Activated T-helper 1 cell treated with anti-CD3 and anti-CD28 coated beads, Interleukin-12 subunit alpha, Interleukin-12 subunit beta, Interleukin-2, Interleukin-4 antibody, amounts not matched to agents 30 ng/mL and 10 ng/mL and 1 ng/mL, durations not matched to agents 14 hours and 24 hours and 36 hours (primary cell): ENCODE measurements at places on chromosomes 3 and 15.

- peaks cover 17% of the 10 kb centered on the region for H3K4me1 ChIP-seq
- DNase-seq: no peak
- H3K27ac ChIP-seq: no peak overlapping the region
- no peak overlapping the region for H3K4me3 ChIP-seq
Observed at GRCh38 chr15:78434134-78434533, 3.9 kb upstream of the IREB2 start.

GRCh38 chr3:82132210-82133069, 371.0 kb upstream of the GBE1 start:
- peaks cover 3% of the 10 kb centered on the region for H3K27me3 ChIP-seq
- no peaks in the 10 kb centered on the region for H3K36me3 ChIP-seq
- no peak overlapping the region for H3K4me3 ChIP-seq
- no peak overlapping the region for H3K27ac ChIP-seq
- H3K4me1 ChIP-seq: no peaks in the 10 kb centered on the region

GRCh38 chr15:38068626-38069391, 134.4 kb downstream of the TMCO5A start:
- peaks cover 38% of the 10 kb centered on the region for H3K4me1 ChIP-seq
- peaks cover 2% of the 10 kb centered on the region for H3K36me3 ChIP-seq
- no peak overlapping the region for H3K4me3 ChIP-seq
- peak overlapping the region; percentile 26 for H3K27ac ChIP-seq

- H3K36me3 ChIP-seq: peaks cover 1% of the 10 kb centered on the region
- H3K4me3 ChIP-seq: no peak overlapping the region
- no peak for DNase-seq
- no peaks in the 10 kb centered on the region for H3K4me1 ChIP-seq
- no peak overlapping the region for H3K27ac ChIP-seq
Observed at GRCh38 chr3:126446301-126446700, 29.4 kb downstream of the ZXDC start.

DNA sequence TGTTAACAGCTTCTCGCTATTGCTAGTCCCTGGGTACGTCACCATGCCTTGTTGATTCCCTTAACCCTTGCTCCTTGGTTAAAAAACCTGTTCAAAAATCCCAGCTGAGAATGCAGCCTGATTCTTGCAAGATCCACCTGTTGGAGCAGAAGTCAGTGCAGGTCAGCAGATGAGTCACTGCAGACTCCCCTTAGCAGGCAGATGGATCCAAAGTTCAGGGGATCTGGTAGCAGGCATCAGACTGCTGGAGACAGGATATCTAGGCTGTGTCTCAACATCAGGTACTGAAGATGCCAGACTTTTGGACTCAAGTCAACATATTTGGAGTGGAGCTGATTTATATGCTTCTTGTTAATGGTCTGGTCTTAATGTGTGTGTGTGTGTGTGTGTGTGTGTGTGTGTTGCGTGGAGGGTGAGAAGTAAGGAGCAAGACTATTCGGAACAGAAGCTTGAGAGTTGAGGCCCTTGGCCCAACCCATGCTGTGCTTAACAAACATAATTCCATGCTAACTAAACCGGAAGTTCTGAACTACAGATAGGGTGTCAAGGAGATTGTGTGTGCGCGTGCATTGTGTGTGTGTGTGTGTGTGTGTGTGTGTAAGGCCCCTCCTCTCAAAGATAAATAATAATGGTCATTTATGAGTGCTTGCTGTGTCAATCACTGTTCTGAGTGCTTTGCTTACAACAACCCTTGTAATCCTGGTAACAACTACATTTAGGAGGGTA, 1.0 kb upstream of the C3orf52 start:
- DNase-seq: no peak
- H3K27ac ChIP-seq: peak overlapping the region; percentile 57
- peaks cover 2% of the 10 kb centered on the region for H3K27me3 ChIP-seq
- H3K4me1 ChIP-seq: peaks cover 43% of the 10 kb centered on the region

- DNase-seq: no peak
- H3K27ac ChIP-seq: no peak overlapping the region
- no peak overlapping the region for H3K4me3 ChIP-seq
- H3K4me1 ChIP-seq: no peaks in the 10 kb centered on the region
- no peaks in the 10 kb centered on the region for H3K27me3 ChIP-seq
Observed at GRCh38 chr3:83559082-83559481, 1399.7 kb upstream of the CADM2 start.

DNA sequence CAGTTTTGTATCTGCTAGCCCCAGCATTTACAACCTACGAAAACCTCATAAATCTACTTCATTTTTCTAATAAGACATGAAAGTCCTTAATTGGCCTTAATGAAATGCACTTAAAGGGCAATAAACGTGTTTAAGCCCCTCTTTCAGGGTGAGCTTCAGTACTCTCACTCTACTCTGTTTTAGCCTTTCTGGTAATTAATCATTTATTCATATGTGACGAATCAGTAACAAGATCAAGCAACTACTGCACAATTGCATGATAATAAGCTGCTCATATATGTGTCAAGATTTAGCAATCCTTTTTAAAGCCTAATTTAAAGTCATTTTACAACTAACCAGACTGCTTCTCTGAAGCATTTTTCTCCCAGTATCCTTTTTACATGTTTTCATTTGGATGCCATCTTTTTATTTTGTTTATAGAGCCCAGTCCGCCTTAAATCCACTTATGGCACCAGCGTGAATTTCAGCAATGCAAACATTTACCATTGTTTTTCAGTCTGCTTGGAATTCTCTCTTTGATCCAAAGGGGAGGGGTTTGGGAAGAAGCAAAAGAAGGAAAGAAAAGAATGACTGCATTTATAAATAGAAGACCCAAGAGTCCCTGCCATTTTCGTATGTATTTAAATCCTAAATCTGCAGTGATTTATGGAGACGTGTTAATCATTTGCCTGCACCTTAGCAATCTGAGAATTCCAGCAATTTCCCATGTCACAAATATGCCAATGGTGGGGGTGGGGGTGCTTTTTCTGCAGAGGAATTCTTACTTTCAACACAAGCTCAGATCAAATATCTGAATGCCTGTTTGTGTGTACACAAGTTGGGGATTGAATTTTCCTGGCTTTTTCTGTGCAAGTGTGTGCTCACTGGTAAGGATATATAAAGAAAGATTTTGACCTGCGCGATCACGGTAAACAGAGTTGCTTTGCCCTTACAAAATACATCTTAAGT, 230.8 kb upstream of the TBC1D5 start:
- H3K27ac ChIP-seq: no peak overlapping the region
- no peak for DNase-seq
- peaks cover 7% of the 10 kb centered on the region for H3K27me3 ChIP-seq
- H3K4me3 ChIP-seq: no peak overlapping the region

DNA sequence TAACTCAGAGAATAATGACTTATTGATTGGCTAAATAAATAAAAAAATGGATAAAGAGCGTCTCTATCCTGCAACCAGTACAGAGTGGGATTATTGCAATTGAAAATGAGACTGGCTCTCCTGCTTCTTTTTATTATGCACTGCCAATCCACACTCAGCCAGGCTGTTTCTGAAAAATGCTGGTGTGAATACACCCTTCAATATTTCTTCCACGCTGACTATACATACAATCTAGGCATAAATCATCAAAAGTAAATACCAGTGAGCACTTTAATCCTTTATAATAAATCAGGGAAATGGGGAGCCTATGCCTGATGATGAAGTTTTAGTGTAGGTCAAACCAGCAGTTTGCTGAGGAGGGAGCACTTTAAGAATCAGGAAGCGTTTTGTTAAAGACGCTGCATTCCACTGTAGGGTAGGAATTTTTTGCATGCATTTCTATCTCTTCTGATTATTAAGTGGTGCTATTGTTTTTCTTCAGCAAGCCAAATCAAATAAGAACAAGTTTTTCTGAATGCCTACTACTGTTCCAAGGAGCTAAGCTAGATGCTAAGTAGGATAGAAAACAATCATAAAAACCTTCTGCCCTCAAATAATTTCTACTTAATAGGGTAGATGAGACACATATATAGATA, 781.5 kb downstream of the TBL1XR1 start:
- H3K4me1 ChIP-seq: no peaks in the 10 kb centered on the region
- no peak overlapping the region for H3K4me3 ChIP-seq
- no peaks in the 10 kb centered on the region for H3K27me3 ChIP-seq
- no peak overlapping the region for H3K27ac ChIP-seq
- no peaks in the 10 kb centered on the region for H3K36me3 ChIP-seq
- no peak for DNase-seq

DNA sequence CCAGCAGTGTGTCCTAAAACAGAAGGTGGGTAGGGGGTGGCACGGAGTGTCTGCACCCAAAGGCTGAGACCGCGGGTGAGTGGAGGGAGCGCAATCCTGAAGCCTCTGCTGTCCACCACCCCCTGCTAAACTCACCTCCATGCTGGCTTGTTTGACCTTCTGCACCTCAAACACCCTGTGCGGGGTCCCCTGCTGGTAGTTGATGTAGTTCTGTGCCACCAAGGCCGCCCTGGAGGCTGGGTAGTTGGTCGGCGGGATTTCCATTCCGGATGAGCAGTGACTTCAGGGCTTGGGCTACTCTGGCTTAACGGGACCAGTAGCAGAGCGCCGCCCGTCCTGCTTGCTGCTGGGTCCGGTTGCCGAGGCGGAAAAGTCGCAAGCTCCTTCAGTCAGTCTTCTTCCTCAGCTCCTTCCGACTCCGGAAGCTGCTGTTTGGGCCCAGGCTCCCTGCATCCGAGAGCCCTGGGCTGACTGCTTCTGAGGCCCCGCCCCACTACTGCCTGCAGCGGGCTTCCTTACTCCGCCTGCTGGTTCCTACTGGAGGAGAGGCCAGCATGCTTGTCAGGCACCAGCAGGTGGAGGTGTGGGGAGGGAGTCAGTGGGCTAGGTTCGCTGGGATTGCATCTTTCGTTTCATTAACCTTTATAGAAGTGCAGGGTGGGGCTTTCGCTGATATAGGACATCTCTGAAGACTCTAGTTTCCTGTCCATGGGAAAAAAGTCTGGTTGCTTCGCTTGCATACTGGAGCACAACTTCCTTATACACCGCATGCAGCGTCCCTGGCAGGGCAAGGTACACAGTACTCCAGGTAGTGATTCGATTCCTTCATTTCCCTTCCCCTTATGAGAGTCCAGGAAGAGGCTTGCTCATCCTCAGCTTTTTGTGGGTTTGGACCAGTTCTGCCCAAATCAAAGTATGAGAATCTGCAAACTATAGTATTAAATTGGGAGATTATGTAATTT, at the start of gene LXN:
TSS of gene LXN (minus strand) at position 434 of the 962 bp plus-strand sequence. CDS start at position 264, 170 bp downstream.
- peaks cover 20% of the 10 kb centered on the region for H3K36me3 ChIP-seq
- H3K27ac ChIP-seq: peak within 1 kb of the TSS; percentile 90
- peaks cover 24% of the 10 kb centered on the region for H3K4me1 ChIP-seq

DNA sequence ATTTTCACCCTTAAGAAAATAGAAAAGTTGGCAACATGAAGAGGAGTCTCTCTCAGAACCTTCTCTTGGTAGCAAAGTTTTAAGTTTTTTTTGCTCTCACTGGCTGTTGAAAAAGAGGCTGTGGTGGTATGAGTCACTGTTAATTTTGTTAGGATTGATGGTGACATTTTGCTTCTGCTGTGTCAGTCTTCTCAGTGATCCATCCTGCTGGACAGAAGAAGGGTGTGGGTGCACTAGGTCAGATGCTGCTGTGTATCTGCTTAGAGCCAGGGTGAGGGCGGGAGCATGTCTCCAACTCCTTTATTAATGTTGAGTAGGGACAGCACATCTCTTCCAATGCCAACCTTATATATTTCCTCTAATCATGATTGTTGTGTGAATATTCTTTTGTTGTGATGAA, 369.5 kb downstream of the FEZF2 start:
- no peaks in the 10 kb centered on the region for H3K4me1 ChIP-seq
- no peaks in the 10 kb centered on the region for H3K27me3 ChIP-seq
- H3K27ac ChIP-seq: no peak overlapping the region
- no peak overlapping the region for H3K4me3 ChIP-seq
- no peaks in the 10 kb centered on the region for H3K36me3 ChIP-seq

DNA sequence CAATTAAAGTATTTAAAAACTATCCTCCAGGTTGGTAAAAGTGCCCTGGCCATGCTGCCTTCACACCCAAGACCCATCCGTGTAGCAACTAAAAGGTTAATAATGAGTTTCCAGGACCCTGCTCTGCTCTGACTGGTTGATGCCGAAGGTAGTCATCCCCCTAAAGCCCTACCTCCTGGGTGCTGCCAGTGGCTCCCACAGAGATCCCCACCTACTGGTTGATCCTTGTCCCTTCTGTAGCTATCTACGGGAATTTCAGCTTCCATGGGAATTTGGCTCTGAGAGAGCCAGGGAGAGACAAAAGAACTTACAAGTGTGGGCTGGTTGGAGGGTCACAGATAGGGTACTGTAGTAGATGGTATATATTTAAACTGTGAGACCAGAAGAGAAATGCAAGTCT, 110.6 kb upstream of the NANOGP8 start:
- DNase-seq: no peak
- no peaks in the 10 kb centered on the region for H3K27me3 ChIP-seq
- no peak overlapping the region for H3K4me3 ChIP-seq
- H3K27ac ChIP-seq: no peak overlapping the region
- H3K4me1 ChIP-seq: no peaks in the 10 kb centered on the region
